ENCODE measurements at places on chromosomes 3 and 15. TPM values are rescaled to one million over a fixed set of nuclear protein-coding genes. Genes with fewer than 3 reads are reported as not detected.

DNA sequence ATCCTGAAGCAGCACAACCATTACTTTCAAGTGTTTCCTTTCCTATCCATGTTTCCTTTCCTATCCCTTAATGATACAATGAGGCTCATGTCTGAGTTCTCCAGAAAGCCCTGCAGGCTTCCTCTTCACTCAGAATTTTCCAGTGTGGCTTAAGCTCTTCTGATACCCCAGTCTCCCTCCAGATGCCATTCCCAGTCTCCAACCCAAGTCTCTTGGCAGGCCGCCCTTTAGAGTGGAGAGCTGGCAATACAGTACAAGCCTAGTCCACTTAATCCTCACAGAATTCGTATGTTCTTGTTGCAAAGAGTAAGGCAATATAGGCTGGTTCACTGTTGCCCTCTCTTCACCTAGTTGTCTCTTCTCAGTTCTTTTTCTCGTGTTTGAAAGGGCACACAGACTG is 503.9 kb upstream of the MDFIC2 start:
- no peaks in the 10 kb centered on the region for H3K4me1 ChIP-seq
- no peak for DNase-seq
- H3K27ac ChIP-seq: no peak overlapping the region
- no peak overlapping the region for H3K4me3 ChIP-seq

DNA sequence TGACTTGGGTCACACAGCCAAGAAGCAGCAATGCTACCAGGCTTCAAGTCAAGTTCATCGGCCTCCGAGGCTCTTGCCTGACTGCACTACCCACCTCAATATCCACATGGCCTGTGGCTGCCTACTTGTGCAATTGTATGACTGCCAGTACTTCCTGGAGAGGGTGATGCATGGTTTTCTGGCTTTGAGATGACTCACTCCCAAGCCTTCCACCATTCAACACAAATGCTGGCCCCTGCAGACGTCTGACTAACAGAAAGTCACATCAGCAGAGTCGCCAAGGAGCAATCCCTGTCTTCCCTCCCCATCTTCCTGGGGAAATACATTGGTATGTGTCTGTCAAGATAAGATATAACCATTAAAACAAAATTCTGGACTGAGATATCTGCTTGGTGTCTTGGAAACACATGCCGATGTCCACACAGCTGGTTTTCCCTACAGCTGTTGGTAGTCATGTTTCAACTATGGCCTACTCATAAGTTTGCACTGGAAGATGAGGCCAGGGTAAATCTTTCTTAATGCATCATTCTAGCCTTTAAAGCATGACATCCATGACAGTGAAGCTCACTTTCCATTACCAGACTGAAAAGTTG is 79.6 kb upstream of the SPATA12 start:
- no peaks in the 10 kb centered on the region for H3K27me3 ChIP-seq
- H3K4me3 ChIP-seq: no peak overlapping the region
- no peak for DNase-seq
- no peak overlapping the region for H3K27ac ChIP-seq
- H3K4me1 ChIP-seq: no peaks in the 10 kb centered on the region

GRCh38 chr15:69906256-69907185 is 191.2 kb downstream of the TLE3 start:
- no peaks in the 10 kb centered on the region for H3K4me1 ChIP-seq
- H3K36me3 ChIP-seq: no peaks in the 10 kb centered on the region
- no peak overlapping the region for H3K4me3 ChIP-seq
- H3K27me3 ChIP-seq: no peaks in the 10 kb centered on the region

The LRTM1 gene
- total RNA-seq: not detected

The CAPN3 gene
- 25.9 TPM for total RNA-seq

GRCh38 chr3:188559856-188560255 is 405.9 kb downstream of the LPP start:
- H3K36me3 ChIP-seq: no peaks in the 10 kb centered on the region
- H3K27me3 ChIP-seq: no peaks in the 10 kb centered on the region
- H3K4me3 ChIP-seq: no peak overlapping the region
- H3K4me1 ChIP-seq: peaks cover 9% of the 10 kb centered on the region
- no peak overlapping the region for H3K27ac ChIP-seq

The EPM2AIP1 gene
- 8.9 TPM for total RNA-seq

The MYD88 gene
- 29.6 TPM for total RNA-seq

DNA sequence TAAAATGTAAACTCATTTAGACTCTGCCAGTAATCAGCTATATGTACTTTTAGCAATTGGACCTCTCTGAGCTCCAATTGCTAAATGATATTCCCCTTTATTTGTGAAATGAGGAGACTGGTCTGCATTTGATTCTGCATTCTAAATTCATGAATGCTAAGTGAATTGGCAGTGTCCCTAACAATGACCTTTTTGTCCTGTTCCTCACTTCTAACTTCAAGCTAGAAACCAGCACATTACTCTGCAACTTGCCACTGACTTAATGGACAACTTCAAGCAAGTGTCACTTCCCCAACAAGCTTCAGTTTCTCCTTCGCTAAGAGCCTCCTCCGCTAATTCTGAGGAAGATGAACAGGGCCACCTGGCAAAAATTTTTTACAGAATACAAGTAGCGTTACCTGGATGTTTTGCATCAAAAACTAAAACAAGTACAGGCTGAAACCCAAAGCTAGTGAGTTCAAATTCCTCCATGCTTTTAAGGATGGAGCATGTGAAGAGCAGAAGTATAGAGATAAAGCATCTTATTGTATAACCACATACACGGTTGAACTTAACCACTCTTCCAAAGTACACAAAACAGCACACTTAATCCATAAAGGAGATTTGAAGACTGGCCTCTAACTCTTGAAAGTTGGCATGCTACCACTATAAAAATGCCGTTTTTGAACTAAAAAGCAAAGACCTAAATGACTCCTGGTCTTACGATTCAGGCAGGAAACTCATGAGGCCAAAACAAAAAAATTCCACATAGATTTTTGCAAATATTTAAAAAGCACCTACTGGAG is 207.6 kb downstream of the MAGI1 start:
- DNase-seq: no peak
- no peaks in the 10 kb centered on the region for H3K4me1 ChIP-seq
- H3K4me3 ChIP-seq: no peak overlapping the region
- H3K27me3 ChIP-seq: no peaks in the 10 kb centered on the region
- H3K36me3 ChIP-seq: no peaks in the 10 kb centered on the region

The LRRC15 gene
- 0.09 TPM for total RNA-seq

- H3K27me3 ChIP-seq: no peaks in the 10 kb centered on the region
- DNase-seq: no peak
- H3K27ac ChIP-seq: no peak within 1 kb of the TSS
- no peak within 1 kb of the TSS for H3K4me3 ChIP-seq
Observed at GRCh38 chr15:74235962-74236361, at the start of gene CCDC33. Gene CCDC33 (plus strand): TSS chr15:74236326. CDS start chr15:74236720, 394 bp downstream.

- H3K36me3 ChIP-seq: no peaks in the 10 kb centered on the region
- H3K4me1 ChIP-seq: no peaks in the 10 kb centered on the region
- H3K4me3 ChIP-seq: no peak overlapping the region
Observed at GRCh38 chr3:43997788-43998369, 243.8 kb upstream of the TOPAZ1 start.

DNA sequence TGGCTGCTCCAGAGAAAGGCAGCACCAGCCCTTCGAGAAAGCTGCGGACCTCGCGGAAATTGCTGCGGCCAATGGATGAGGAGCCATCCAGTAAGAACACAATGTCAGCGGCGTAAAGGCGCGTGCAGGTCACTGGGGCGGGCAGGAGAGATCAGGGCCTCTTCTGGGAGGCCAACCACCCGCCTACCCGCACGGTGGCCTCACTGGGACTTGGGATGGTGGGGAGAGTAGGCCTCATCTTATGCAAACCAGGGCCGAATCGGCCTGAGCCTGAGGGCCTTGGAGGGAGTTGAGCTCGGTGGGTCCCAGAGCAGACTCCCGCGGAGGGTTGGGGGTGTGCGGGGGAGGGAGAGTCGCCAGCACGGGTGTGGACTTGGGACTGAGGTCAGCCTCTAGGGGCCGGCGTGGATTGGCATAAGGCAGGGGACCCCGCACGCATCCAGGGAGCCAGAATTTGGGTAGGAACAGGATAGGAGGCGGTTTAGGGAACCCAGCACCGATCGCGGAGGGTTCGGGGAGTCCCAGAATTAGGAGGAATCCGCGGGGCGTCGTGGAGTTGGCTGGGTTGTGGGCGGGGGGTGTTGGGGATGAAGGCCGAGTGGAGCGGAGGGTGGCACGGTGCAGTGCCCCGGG is 596 bp downstream of the COL7A1 start:
- no peaks in the 10 kb centered on the region for H3K27me3 ChIP-seq
- no peak overlapping the region for H3K4me3 ChIP-seq
- no peaks in the 10 kb centered on the region for H3K4me1 ChIP-seq
- no peak for DNase-seq
- no peak overlapping the region for H3K27ac ChIP-seq

Data from right lobe of liver (tissue), 6 donors.